ENCODE measurements at places on chromosomes 2 and 18.
A peak's percentile ranks its signal among the peaks of the same experiment; 100 is the strongest.

DNA sequence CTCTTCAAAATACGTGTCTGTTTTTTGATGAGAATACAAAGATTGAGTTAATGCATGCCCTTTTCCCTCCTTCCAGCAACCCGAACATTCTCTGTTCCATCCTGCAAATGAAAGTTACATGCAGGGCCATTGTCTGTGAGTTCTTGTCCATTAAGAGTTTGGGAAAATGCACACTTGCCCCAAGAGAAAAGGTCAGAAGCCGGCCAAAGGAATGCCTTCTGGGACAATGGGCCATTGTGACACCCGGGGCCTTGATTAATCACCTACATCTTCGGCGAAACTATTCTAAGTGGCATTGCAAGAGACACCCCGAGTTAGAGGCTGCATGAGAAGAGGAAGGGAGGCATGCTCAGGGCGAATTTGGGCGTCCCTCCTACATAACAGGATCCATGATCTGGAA lies 73.7 kb upstream of the COPS8 start:
- DNase-seq = no peak

DNA sequence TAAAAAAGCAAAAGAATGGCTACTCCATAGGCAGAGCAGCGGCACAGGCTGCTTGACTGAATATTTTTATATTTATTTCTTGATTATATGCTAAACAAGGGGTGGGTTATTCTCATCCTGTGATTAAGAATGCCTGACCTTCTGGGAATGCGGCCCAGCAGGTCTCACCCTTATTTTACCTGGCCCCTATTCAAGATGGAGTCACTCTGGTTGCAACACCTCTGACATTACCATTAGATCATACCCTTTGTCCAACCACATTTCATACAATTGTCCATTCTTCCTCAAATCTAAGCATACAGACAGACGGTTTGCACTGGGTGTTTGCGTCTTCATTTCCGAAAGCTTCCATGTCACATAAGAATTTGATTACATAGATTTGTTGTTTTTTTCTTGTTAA lies 168.2 kb downstream of the GALNT1 start:
- no peak for DNase-seq

- DNase-seq = peak; percentile 59
Observed at GRCh38 chr2:10097352-10098148, 17.3 kb upstream of the CYS1 start.

GRCh38 chr18:49898421-49898820 lies 85.1 kb upstream of the ACAA2 start:
- DNase-seq = peak; percentile 47

- no peak for DNase-seq
Observed at GRCh38 chr2:8319219-8319618, 362.6 kb upstream of the ID2 start.

- no peak for DNase-seq
Observed at GRCh38 chr2:101479810-101480209, 4.9 kb upstream of the RFX8 start.

DNA sequence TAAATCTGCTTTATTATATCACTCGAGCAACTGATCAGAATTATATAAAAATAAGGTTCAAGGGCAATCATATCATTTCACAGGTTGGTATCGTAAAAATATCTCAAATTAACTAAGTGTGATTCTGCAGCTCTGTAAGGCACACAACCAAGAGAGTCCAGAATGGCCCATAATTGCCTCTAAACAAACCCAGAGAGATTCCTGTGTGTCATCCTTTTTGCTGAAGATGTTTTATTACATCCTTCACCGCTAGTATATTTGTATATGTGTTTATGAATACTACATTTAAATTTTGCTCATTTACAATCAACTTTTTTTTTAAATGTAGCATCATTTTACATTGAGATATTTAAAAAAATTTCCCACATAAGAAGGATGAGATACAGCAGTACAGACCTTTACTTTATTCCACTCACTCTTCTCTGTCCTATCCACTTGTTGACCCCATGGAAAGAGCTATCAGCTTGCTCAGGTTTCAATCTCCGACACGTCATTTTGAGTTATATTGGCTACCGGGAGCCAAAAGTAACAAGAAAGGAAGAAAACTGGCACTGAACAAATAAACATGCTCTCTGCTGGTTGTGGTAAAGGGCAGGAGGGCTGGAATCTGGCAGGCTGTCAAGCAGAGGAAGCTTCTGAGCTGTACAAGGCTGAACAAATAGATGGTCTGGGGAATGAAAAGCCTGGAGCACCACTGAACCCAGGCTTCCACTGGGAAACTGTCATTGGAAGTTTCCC lies 23.1 kb downstream of the PLA2R1 start:
- no peak for DNase-seq

DNA sequence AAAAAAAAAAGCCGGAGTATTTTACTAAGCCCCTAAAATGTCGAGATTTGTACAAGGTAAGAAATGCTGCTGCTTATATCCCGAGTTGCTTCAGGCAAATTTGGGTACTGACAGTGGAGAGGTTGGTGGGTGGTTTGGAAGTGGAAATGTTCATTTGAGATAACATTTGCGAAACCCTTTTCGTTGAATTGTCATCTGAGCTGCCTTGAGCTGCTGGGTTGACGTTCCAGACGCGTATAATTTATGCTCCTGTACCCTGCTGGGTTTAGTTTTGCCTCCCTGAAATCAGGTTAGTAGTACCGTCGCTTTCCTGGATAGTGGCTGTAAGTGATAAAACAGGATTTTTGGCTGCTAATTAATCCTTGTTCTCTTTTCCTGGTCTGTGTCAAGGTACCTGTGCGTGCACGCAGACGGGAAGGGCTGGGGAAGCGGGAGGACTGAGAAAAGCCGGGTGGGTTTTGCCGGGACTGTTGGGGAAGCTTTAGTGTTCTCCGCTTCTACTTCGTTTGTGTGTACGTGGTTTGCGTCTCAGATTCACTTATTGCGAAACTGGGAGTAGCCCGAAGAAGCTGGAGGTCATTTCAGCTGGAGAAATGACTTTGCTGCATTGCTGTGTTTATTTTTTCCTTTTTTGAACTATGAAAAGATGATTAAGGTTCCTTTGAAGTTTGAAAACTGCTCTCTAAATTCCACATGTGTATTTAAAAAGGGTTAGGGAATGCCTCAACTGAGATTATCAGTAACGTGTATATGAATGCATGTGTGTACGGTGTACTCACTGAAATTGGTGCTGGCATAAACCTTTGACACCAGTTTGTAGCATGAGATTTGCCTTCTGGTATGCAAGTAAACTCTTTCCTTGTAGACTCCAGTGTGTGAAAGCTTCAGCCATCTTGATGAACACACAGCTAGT lies 709 bp downstream of the UGP2 start:
- DNase-seq = peak; percentile 31

DNA sequence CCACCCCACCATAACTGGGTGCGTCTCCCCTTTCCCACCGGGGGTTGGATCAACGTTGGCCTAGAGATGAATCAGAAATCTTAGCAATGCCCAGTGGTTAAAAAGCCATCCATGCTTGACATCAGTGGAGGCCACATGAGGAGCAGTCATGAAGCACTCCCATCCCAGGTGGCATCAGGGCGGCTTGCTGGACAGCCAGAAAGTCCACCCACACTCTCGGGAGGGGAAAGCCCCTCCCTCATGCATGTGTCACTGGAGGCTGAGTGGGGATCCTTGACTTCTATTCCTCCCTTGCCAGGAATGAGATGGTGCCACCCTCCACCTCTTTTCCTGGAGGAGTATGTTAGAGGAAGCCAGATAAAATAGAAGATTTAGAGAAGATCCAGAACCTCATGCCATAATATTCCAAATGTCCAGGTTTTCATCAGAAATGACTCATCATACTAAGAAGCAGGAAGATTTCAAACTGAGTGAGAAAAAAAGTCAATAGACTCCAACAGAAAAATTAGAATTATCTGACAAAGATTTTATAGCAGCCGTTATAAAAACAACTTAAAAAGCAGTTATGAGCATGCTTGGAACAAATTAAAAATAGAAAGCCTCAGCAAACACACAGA lies 507.1 kb upstream of the ID2 start:
- no peak for DNase-seq

GRCh38 chr2:172086241-172087206 lies 1.2 kb downstream of the DLX1 start:
- DNase-seq = peak; percentile 24

GRCh38 chr18:32764611-32765244 lies 8.1 kb downstream of the KLHL14 start:
- DNase-seq = no peak

- DNase-seq = no peak
Observed at GRCh38 chr2:219527076-219527394, 12.8 kb downstream of the ASIC4 start.

DNA sequence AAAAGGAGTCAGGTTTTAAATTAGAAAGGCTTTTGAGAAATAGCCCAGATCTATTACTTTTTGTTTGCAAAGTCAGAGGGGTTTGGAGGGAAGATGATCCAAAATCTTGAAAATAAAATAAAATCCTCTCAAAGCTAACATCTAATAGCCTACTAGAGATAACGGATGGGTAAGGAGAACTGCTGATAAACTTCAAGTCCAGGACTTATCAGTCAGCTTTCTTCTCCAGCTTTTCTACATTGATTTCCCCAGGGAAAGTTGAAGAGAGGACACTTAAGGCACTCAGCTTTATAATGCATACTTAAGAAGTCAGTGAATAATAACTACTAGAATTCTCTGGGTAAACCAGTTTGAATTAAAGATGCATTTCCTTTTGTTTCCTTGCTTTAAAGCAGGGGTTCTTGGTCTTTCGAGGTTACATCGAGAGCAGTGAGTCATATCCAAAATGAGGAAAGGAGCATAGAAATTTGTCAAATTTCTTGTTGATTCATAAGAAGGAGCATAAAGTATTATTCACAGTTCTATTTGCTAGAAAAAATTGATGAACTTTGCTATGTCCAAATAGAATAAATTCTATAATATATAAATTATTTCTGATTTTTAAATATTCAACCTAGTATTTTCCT lies 43.2 kb upstream of the ITPRID2 start:
- no peak for DNase-seq

GRCh38 chr2:32772638-32773447 lies 145.0 kb downstream of the TTC27 start:
- peak; percentile 71 for DNase-seq

GRCh38 chr18:80180778-80181564 lies 66.3 kb downstream of the PARD6G start:
- DNase-seq = no peak

- peak; percentile 78 for DNase-seq
Observed at GRCh38 chr2:68121873-68122679, 35.6 kb upstream of the PNO1 start.

DNA sequence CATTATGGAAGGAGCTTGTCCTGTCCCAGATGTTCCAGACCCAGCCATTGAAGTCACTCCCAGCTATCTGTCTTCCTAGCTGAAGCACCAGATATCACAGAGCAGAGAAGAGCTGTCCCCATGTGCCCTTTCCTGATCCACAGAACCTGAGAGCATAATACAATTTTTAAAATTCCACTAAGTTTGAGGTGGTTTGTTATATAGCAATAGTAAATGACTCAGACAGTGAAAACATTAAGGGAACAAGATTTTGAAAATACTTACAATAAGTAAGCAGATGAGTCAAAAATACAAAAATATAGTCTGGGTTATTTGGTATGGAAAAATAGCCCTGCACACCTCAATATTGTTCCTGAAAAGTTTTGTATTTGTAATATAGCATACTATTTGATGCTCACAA lies 85.8 kb upstream of the GLS start:
- no peak for DNase-seq

- no peak for DNase-seq
Observed at GRCh38 chr2:11075221-11075620, 80.0 kb upstream of the SLC66A3 start.

- DNase-seq = no peak
Observed at GRCh38 chr18:26378701-26379100, 152.5 kb downstream of the TAF4B start.

GRCh38 chr2:218396688-218397462 lies 2.8 kb upstream of the CTDSP1 start:
- peak; percentile 82 for DNase-seq

GRCh38 chr2:33377048-33377447 lies 99.4 kb upstream of the RASGRP3 start:
- DNase-seq = no peak

GRCh38 chr2:233007270-233007669 lies 5.8 kb downstream of the NGEF start:
- DNase-seq = no peak

- no peak for DNase-seq
Observed at GRCh38 chr2:160541745-160542144, 48.1 kb upstream of the RBMS1 start.

- no peak for DNase-seq
Observed at GRCh38 chr2:43676322-43677050, at the start of gene C1GALT1C1L. C1GALT1C1L (minus strand) TSS chr2:43676429; CDS start chr2:43676322, 107 bp downstream.

DNA sequence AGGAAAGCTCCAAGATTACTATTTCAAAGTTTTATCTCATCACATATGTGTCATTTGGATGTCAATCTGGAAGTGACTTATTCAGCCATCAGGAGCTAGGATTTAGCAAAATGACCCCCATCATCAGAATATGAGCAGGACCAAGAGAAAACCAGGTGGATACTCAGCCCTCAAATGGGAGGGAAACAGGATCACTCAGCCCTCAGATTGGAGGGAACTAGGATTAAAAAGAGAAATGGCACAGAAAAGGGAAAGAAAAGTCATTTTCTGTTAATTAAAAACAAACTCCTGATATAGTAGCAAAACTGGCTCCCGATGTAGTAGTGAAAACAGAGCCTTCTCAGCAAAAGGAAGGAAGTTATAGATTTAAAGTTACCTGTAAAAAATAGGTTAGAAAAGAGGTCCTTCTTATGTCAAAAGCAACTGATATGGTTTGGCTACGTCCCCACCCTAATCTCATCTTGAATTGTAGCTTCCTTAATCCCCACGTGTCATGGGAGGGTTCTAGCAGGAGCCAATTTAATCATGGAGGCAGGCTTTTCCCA lies 69.0 kb upstream of the MYCN start:
- DNase-seq = no peak

GRCh38 chr2:27060323-27060722 lies 8.9 kb downstream of the AGBL5 start:
- DNase-seq = no peak

DNA sequence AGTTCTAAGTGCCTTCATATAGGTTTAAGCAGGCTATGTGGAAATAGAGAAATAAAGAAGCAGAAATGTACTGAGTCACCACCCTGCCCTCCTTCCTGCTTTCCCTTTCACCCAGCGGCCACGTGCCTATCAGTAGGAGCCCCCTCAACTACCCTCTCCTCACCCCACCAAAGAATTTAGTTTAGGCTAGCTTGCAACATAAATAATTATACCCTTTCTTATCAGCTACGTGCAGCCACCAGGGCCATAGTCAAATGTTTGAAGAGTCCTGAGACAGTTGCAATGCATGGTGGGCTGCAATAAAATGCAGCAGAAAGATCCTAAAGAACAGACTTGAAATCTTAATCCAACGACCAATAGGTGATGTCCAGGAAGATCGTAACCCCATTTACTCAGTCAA lies 101.2 kb downstream of the RTP5 start:
- DNase-seq = no peak

- no peak for DNase-seq
Observed at GRCh38 chr2:181250691-181251090, 206.5 kb upstream of the ITGA4 start.

DNA sequence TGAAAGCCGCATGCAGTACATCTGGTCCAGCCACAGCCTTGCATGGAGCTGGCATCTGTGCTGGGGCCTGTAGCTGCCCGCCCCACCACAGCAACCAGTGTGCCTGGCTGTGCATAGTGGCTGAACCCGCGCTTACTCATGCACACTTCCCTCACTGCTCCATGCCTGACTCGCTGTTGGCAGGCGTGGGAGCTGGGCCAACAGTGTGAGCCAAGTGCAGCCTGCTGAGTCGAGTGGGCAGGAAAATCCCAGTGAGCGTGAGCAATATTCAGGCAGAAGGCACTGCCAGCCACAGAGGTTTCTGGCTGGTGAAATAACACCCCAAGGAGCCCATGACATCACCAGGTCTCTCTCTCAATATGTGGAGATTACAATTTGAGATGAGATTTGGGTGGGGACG lies 1674.1 kb upstream of the TMEFF2 start:
- no peak for DNase-seq
